Stimulated activated CD8-positive, alpha-beta memory T cell treated with anti-CD3 and anti-CD28 coated beads, Interleukin-2, amount 100 ng/mL, for 1 hour (primary cell): ENCODE measurements at places on chromosomes 7 and 10.
A peak's percentile ranks its signal among the peaks of the same experiment; 100 is the strongest.

- peak; percentile 9 for DNase-seq
Observed at GRCh38 chr10:132616170-132616995, 78.8 kb downstream of the INPP5A start.

GRCh38 chr10:4506095-4506494, 319.9 kb upstream of the AKR1E2 start:
- no peak for DNase-seq

- no peak for DNase-seq
Observed at GRCh38 chr7:103142494-103142893, 6.4 kb downstream of the NAPEPLD start.

DNA sequence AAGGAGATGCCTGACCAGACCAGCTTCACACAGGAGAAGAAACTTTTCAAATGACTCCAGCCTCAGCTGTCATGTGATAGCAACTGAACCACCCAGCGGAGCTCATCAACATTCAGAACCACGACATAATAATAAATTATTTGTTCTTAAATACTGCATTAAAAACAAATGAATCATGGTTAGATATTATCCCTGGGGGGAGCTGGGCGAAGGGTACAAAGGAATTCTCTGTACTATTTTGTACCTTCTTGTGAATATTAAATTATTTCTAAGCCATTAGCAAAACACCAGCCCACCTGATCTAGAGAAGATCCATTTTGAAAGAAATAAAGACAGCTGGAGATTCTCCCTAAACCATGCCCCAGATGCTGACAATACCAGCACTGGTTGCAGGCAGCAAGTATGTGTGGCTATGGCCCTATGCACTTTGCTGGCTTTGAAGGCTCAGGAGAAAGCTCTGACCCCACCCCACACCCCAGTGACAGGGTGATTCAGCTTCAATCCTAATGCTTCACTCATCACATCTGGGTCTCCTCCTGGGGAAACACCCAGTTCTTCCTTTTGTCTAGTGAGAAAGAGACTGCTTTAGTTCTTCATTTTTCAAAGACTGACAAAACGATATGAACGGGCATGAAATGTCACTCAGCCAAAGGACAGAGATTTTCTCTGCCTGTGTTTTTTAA, 45.5 kb upstream of the NKX2-3 start:
- DNase-seq: no peak

DNA sequence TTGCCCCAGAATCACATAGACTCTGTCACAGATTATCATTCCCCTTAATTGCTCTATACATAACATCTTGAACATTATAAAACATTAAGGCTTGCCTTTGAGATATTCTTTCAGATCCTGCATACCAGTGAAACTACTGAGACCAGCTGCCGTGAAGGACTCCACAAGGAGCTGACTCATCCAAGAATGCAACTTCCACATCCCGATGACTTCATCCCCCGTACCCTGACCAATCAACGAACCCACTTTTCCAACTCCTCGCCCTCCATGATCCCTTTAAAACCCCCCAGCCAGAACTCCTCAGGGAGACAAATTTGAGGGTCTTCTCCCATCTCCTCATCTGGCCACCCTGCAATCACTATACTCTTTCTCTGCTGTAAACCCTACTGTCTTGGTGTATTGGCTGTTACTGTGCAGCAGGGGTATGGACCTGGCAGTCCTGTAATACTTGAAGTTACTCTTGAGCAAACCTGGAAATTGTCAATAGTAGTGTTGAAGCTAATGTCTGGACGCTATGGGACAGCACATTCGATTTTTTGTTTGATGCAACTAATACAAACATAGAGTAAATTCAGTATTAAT, 49.8 kb downstream of the HTR5A start:
- DNase-seq: no peak

GRCh38 chr10:35372329-35372728, 36.0 kb downstream of the CCNY start:
- DNase-seq: no peak

GRCh38 chr7:145665499-145666258, 450.9 kb upstream of the CNTNAP2 start:
- DNase-seq: no peak

DNA sequence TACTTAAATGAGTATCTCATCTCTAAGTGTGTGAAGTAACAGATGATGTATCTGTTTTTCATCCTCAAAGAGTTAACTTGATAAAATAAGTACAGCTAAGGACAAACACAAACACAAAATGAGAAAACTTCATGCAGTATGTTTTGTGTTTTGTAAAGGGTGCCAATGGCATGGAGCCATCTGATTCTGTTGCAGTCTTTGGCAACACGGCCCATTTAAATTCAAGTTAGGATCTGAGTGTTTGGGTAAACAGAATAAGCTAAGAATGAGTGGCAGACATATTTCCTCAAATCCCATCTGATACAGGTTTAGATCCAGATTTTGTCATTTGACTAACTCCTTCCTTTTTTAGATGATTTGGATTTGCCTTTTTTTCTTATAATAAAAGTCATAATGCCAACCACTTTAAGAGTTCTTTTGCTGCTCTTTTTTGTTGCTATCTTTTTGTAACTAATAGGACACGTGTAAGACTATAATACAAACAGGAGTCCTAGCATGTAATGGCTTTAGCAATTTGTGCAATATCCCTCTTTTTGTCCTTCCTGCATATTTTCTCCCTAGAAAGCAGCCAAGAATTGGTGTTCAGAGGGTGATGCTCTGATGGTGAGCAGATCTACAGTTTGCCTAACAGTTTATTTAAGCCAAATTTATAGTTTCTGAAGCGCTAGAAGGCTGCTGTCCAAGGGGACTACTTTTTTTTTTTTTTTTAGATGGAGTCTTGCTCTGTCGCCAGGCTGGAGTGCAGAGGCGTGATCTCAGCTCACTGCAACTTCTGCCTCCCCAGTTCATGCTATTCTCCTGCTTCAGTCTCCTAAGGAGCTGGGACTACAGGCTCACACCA, 18.9 kb upstream of the ACTA2 start:
- DNase-seq: no peak

GRCh38 chr7:128767475-128768110, 8.0 kb downstream of the OPN1SW start:
- no peak for DNase-seq

GRCh38 chr10:119166118-119166500, 595 bp upstream of the SFXN4 start:
- DNase-seq: no peak

GRCh38 chr7:106126170-106126938, 14.2 kb upstream of the SYPL1 start:
- peak; percentile 28 for DNase-seq

GRCh38 chr10:119734396-119735332, 8.8 kb downstream of the INPP5F start:
- no peak for DNase-seq

DNA sequence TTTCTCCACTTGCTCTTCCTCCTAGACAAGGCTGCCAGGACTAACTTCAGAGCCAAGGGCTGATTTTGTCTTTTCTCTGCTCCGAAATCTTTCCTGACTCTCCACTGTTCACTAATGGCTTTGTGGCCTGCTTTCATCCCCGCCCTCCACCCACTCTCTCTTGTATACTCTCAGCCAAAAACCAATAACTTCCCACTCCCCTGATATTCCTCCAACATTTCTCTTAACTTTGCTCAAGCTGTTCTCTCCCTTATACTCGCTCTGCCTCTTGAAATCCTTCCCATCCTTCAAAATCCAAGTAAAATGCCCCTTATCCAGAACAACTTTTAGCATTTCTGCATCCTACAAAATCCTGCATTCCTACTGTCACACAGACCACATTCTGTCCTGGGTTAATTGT, 214.8 kb downstream of the PHTF2 start:
- no peak for DNase-seq

DNA sequence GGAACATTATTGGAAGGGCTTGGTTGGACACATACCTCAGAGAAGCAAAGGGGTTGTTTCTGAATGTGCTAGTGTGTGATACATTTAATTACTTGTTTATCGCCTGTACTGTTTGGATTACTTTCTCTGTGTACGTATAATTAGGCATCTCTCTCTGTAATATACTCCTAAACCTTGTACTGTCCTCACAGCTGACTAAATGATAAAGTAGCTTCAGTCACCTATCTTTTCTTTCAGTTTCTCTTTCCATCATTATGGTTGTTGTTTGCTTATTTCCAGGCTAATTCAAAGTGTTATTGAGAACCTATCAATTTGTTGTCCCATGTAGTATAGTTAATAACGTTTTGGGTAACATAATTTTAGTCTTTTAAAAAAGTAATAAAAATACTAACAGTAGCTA, 34.0 kb downstream of the MXI1 start:
- DNase-seq: no peak

GRCh38 chr10:98886686-98887085, 349.0 kb downstream of the HPSE2 start:
- no peak for DNase-seq

GRCh38 chr7:2821842-2822507, 22.1 kb downstream of the GNA12 start:
- no peak for DNase-seq
